ENCODE measurements at places on chromosomes 7 and 10. TPM values are rescaled to one million over a fixed set of nuclear protein-coding genes. Genes with fewer than 3 reads are reported as not detected.

SPDYE5 gene
- not detected for total RNA-seq

CPA5 gene
- not detected for total RNA-seq

ANKRD22 gene
- not detected for total RNA-seq

RAPGEF5 gene
- 171 TPM for total RNA-seq

LFNG gene
- 19.7 TPM for total RNA-seq

TACR2 gene
- total RNA-seq: 0.63 TPM

CCDC136 gene
- 1.3 TPM for total RNA-seq

ACTL6B gene
- total RNA-seq: not detected

CFAP43 gene
- total RNA-seq: under 0.01 TPM

VIPR2 gene
- total RNA-seq: not detected

FGFR2 gene
- total RNA-seq: 0.13 TPM

CRHR2 gene
- total RNA-seq: not detected

LRRD1 gene
- under 0.01 TPM for total RNA-seq

CLDN3 gene
- total RNA-seq: 0.26 TPM

ADRA2A gene
- total RNA-seq: not detected

NRCAM gene
- total RNA-seq: 3.3 TPM

ASB10 gene
- total RNA-seq: not detected

CRTAC1 gene
- 4.6 TPM for total RNA-seq

C10orf53 gene
- total RNA-seq: not detected

MAGI2 gene
- total RNA-seq: 0.26 TPM

PBLD gene
- 4.8 TPM for total RNA-seq

TEX47 gene
- total RNA-seq: not detected

EZH2 gene
- 11.8 TPM for total RNA-seq

GNAT3 gene
- not detected for total RNA-seq

FAM53B gene
- 15.2 TPM for total RNA-seq

DDC gene
- not detected for total RNA-seq

CHST15 gene
- total RNA-seq: 72.9 TPM

SAMD9L gene
- total RNA-seq: 8.0 TPM

GRB10 gene
- 98.5 TPM for total RNA-seq

ZCWPW1 gene
- total RNA-seq: 0.76 TPM

IGF2BP3 gene
- 4.3 TPM for total RNA-seq

SFR1 gene
- total RNA-seq: 3.5 TPM

CAMK2B gene
- total RNA-seq: 0.13 TPM

ACSL5 gene
- total RNA-seq: 59.9 TPM

PRLHR gene
- total RNA-seq: not detected

NPFFR1 gene
- total RNA-seq: not detected

NPTX2 gene
- total RNA-seq: 6.7 TPM

KNDC1 gene
- total RNA-seq: not detected

LBX1 gene
- not detected for total RNA-seq

MCM10 gene
- total RNA-seq: 9.6 TPM

PKD2L1 gene
- not detected for total RNA-seq

GPC2 gene
- total RNA-seq: 1.9 TPM

CYP26A1 gene
- 0.63 TPM for total RNA-seq

CC2D2B gene
- total RNA-seq: 0.13 TPM

CYP3A4 gene
- total RNA-seq: not detected

BLNK gene
- not detected for total RNA-seq

Data from dermis microvascular lymphatic vessel endothelial cell (primary cell).